ENCODE measurements at places on chromosomes 5 and 9.

DNA sequence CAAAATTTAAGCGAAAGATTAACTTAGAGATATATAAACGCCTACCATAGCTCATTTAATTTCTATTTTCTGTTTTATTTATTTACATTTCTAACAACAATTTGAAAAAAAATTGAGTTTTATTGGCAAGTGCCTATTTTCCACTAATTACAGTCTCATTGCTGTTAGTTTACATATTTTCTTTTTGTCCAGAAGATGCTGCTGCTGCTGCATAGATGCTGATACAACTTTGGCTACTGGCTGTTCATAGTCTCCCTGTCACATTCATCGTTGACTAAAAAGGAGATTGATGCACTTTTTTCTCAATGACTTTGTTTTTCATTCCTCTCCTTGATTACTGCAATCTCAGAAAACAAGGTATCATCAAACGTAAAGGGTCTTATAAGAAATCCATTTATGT, 235.4 kb downstream of the CDH9 start:
- no peak for DNase-seq

DNA sequence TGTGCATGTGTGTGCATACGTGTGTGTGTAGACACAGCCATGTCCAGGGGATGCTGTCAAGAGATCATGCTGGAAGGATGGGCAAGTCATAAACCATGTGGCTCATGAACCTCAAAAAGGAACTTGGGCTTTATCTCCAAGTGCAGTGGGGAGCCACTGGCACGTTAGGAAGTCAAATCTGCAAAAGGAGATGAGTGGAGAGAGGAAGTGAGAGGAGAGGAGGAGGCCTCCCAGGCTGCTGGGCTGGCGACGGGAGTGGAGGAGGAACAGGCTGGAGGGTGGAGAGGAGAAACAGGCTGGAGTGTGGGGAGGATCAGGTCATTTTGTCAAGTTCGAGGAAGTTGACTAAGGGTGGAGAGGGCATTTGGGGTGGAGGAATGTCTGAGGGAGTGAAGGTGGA, 29.2 kb upstream of the TIFAB start:
- DNase-seq: no peak

DNA sequence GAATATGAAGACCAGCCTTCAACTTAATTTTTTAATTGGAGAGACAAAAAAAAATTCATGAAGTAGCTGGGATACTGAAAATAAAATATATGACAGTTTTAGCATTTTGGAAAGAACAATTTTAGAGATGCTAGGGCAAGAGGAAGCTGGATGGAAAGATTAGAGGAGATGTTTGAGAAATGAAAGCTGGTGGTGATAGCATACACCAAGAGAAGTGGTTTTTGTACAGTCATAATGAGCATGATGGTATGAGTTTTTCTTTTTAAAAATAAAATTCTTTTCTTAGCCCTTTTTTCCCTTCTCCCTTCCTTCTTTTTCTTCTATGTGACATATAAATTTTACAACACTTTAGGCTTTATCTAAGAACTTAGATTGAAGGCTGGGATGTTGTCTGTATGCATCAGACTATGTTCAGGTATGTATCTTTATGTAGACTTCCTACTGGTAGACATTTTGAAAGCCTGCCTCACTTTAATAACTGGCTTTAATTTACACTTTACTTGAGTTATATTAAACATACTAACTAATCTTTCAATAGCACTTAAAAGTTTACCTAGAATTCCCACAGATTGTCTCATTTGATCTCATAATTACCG, 522.5 kb downstream of the TLE4 start:
- DNase-seq: no peak

GRCh38 chr9:121598167-121598964, 53.1 kb upstream of the DAB2IP start:
- no peak for DNase-seq

GRCh38 chr5:178431782-178432165, 158.4 kb downstream of the COL23A1 start:
- no peak for DNase-seq

DNA sequence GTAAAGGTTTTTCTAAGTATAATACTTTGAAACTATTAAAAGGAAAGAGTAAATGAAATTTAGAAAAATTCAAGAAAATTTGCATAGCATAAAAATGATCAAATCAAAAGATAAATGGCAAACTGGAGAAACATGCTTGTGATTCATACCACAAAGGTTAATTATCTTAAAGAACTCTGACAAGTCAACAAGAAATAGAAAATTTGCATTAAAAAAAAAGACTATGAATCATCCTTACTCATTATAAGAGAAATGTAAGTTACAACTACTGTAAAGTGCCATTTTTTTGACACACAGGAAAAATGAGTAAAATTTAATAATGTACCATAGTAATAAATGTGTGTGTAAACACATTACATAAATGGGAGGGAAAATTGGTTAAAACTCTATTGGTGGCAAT, 624.4 kb upstream of the C9orf72 start:
- DNase-seq: no peak

- no peak for DNase-seq
Observed at GRCh38 chr9:1469996-1470395, 419.8 kb downstream of the DMRT2 start.

- no peak for DNase-seq
Observed at GRCh38 chr9:96056226-96056625, 180.7 kb downstream of the ERCC6L2 start.

- DNase-seq: no peak
Observed at GRCh38 chr5:148909040-148909439, 82.6 kb downstream of the ADRB2 start.

GRCh38 chr5:168137265-168137664, 154.2 kb upstream of the WWC1 start:
- no peak for DNase-seq

DNA sequence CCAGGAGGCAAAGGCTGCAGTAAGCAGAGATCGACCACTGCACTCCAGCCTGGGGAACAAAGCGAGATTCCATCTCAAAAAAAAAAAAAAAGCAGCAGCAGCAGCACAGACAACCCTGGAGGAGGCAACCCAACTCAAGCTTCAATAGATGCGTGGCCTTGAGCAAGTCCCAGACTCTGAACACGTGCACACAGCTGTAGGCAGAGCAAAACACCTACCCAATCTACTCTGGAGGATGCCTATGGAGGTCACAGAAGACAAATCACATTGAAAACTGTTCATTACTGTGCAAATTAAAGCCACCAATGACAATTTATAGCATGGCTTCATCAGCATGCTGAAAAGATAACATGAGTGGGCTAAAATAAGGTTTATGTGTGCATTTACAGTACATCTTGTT, 7.2 kb downstream of the TLE1 start:
- no peak for DNase-seq

DNA sequence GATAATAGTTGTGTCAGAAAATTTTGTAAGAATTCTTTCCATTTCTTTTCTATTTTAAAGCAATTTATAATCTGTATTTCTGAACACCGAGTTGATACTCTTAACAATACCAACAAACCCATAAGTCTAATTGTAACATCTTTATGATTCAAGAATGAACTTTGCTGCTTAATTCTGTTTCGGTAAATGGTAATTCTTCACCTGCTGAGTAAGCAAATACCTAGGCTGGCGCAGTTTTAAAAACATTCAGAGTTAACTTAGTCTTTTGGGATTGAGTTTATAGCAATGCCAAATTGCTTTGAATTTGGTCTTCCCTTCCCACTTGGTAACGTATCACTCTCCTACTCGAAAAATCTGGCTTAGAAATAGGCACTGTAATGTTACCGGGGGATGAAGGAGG, 223.0 kb downstream of the MARCHF11 start:
- DNase-seq: no peak

GRCh38 chr9:31390403-31391025, 993.9 kb upstream of the ACO1 start:
- no peak for DNase-seq

GRCh38 chr5:176474476-176474875, 26.3 kb downstream of the FAF2 start:
- DNase-seq: no peak

- DNase-seq: no peak
Observed at GRCh38 chr9:91059713-91060112, 258.1 kb downstream of the SYK start.

- no peak for DNase-seq
Observed at GRCh38 chr9:81474792-81475191, 214.6 kb downstream of the TLE1 start.

GRCh38 chr9:113853333-113853732, 22.8 kb upstream of the ZNF618 start:
- DNase-seq: no peak

GRCh38 chr9:79757881-79758669, 186.3 kb downstream of the TLE4 start:
- DNase-seq: no peak

DNA sequence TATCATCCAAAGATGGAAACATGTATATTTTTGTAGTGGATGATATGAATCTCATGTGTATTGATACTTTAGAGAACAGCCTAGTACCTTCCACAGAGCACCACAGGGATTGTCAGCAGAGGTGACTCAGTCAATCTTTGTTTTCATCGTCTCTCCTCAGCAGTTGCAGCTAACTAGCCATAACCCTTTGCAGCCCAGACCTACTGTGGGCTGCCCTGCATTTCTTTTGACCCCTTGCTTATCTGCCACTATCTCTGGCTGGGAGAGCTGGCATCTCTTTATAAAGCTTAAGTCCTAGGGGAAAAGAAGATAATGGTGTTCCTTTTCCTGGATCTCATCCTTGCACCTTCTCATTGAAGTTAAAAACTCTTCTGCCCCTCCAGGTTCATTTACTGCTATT, 28.7 kb downstream of the HMGCR start:
- no peak for DNase-seq

Measured in stimulated activated CD4-positive, alpha-beta T cell treated with anti-CD3 and anti-CD28 coated beads, TNF-alpha, amount 100 ng/mL, for 1 hour (primary cell).